H9 (cell line): ENCODE measurements at places on chromosomes 7 and 10. TPM values are rescaled to one million over a fixed set of nuclear protein-coding genes. Genes with fewer than 3 reads are reported as not detected.

The SYNPO2L gene
- 0.11 TPM in 1 of 2 replicates, not detected in the other for total RNA-seq

The OGDHL gene
- 21.9 and 22.6 TPM in 2 replicates for total RNA-seq

The IKZF1 gene
- total RNA-seq: 0.48 and 0.98 TPM in 2 replicates

The FEZF1 gene
- total RNA-seq: 37.8 and 41.5 TPM in 2 replicates

The C7orf33 gene
- not detected in 2 replicates for total RNA-seq

GRCh38 chr10:114482480-114483304, 78.4 kb upstream of the AFAP1L2 start:
- no peak for DNase-seq

GRCh38 chr10:127563718-127564553, 14.8 kb downstream of the NPS start:
- DNase-seq: peak; percentile 42

DNA sequence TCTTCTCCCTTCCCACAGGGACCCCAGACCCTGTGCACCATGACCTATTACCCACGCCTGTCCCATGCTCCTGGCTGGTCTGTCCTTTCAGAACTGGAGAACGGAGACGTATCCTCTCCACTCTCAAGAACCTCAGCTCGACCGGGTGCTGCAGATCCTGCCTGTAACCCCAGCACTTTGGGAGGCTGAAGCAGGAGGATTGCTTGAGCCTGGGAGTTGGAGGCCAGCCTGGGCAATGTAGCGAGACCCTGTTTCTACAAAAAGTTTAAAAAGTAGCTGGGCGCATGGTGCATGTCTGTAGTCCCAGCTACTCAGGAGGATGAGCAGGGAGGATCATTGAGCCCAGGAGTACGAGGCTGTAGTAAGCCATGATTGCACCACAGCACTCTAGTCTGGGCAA, 37.2 kb upstream of the MYL10 start:
- no peak for DNase-seq

- no peak for DNase-seq
These were observed 91.2 kb downstream of the CSTF2T start for GRCh38 chr10:51608211-51608610.

- no peak for DNase-seq
These were observed 28.1 kb upstream of the TRIM8 start for GRCh38 chr10:102616066-102616770.

GRCh38 chr7:94133460-94133859, 129.3 kb upstream of the BET1 start:
- DNase-seq: no peak

- no peak for DNase-seq
These were observed 27.0 kb upstream of the PODXL start for GRCh38 chr7:131583430-131583829.

- no peak for DNase-seq
These were observed 22.5 kb downstream of the CHN2 start for GRCh38 chr7:29217113-29217512.

- DNase-seq: peak; percentile 41
These were observed 603 bp upstream of the TWIST1 start for GRCh38 chr7:19117870-19118608.

- no peak for DNase-seq
These were observed 652 bp upstream of the VPS26A start for GRCh38 chr10:69123306-69123746.

DNA sequence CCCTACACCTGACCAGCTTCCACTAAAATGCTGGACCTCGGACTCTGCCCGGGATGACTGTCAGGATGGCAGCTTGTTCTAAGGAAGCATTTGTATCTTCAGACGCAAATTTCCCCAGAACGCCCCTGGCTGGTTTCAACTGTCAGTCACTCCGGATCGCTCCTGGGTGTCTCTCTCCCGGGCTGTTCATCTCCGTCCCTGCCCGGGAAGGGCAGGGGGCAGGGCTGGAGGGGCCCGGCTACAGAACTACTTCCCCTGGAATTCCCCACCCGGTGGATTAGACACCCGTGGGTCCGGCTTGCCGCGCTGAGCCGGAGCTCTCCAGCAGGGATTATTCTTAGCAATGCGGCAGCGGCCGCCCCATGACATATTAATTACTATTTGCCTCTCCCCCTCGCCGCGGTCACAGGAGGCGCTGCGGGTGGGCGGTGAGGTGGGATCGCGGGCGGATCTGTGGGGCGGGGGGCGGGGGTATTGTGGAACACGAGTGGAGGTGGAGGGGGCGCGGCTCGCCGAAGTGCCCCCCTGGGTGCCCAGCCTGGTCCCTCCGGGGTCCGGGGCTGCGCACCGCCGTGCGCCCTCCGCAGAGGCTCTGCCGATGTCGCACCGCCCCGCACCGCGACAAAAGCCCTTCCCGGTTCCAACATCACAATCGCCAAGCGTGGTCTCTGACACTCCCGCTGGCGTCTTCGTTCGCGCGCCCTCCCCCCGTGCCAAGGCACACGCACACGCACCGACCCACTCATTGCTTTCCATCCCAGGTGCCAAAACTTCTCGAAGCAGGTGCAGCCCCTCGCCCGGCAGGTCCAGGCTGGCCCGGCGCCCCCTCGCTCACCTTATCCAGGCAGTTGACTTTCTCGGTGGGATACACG, 276.1 kb upstream of the NEBL start:
- peak; percentile 36 for DNase-seq

DNA sequence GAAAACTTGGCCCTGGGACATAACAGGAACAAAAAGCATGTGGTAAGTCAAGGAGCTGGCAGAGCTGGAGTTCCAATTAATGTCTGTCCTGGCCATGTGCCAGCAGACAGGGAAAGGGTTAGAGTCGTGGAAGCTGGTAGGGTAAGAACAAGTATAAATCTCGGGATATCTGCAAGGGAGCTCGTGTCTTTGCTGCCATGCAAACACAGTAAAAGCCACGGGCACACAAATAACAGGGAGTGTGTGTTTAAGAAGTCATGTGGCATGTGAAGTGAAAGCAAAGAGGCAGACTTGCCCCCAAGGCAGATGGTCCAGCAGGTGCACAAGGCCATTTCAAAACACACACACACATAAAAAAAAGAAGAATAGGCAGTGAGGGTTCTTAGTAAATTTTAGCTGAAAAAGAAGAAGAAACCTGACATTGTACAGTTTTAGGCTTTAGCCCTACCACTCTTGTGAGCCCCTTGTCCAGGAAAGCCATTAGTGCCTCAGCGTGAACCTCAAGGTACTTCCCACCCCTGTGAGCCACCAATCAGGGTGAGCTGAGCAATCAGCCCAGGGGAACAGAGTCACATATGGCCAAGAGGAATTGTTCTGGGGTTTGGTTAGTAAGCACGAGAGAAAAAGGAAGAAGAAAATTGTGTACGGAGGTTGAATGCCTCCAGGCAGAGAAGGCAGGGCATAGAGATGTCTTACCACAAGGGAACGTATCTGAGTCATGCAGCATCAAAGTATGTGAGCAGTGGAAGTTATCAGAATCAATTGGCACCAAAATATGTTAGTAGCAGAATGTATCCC, 32.8 kb upstream of the ARHGAP12 start:
- no peak for DNase-seq

DNA sequence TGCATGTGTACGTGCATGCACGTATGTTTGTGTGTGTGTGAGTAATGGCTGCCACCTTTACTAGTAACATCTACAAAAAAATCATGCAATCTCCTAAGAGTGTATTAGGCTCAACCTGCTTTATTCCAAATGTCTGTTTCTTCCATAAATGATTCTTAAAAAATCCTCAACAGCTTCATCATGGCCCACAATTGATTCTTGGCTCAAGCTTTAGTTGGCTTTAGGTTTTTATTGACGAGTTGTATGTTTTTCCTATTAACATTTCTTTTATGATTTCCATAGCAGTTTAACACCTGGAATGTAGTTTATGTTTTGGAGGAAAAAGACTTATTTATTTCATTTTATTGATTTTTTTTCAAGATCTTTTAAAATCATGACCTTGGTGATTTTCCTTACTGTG, 121.9 kb upstream of the RAB18 start:
- DNase-seq: no peak

GRCh38 chr10:3135006-3135405, 37.6 kb downstream of the PITRM1 start:
- no peak for DNase-seq
